ENCODE measurements at places on chromosomes 3 and 15.

GRCh38 chr3:96877510-96877909 lies 63.1 kb downstream of the EPHA6 start:
- DNase-seq: no peak

- DNase-seq: no peak
Measured at GRCh38 chr3:172447611-172448579, at the start of gene GHSR. TSS of gene GHSR (minus strand) at chr3:172448456. CDS start at chr3:172448413, 43 bp downstream.

DNA sequence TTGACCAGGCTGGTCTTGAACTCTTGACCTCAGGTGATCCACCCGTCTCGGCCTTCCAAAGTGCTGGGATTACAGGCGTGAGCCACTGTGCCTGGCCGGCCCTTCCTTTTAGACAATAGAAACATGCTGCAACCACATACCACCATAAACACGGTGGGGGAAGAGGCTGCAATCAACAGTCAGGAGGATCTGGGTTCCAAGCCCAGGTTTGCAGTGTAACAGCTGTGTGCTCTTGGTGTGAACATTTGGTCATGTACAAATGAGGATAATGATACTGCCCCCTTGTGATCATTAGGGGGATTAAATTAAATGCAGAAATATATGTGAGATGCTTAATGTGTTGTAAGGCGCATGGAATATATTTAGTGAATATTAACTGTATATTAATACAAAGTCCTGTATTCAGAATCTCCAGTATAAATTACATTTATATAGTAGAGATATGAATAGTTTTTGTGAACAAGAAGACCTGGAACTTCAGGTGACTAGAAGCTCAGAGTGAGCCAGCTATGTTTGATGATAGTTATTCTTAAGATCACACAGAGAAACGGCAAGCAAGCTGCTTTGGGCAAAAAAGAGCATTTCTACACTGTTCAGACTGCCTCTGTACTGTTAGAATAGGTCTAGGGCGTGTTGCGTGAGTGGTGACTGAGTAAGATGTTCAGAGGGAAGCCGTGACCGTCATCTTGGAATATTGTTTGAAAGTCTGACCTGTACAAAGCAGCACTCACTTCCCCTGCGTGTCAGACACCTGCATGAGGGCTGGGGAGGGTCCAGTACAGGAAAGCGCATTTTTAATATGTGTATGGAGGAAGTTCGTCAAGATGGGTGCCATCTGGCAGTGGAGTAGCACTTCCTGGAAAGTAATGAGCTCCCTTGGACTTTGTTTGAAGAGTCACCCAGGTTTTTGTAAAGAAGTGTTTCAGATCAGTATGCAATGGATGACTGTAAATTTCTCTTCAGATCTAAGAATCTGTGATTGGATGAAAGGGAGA lies 125.8 kb downstream of the PGPEP1L start:
- peak; percentile 62 for DNase-seq

DNA sequence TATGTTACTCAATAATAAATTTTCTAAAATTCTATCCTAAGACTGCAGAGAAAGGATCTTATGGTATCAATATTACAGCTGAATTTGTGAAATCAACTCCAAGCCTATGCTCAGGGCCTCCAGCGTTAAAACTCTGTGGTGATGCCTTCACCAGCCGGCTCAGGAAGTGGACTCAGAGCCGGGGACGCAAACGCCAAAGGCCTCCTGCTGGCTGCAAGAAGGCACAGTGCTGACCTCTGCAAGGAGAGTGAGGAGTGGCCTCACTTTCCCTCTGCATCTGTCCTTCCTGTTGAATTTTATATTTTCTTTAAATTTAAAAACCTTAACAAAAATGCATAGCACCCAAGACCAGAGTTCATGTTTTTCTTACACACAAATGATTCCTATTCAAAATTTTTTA lies 48.5 kb downstream of the HERC2 start:
- DNase-seq: no peak

DNA sequence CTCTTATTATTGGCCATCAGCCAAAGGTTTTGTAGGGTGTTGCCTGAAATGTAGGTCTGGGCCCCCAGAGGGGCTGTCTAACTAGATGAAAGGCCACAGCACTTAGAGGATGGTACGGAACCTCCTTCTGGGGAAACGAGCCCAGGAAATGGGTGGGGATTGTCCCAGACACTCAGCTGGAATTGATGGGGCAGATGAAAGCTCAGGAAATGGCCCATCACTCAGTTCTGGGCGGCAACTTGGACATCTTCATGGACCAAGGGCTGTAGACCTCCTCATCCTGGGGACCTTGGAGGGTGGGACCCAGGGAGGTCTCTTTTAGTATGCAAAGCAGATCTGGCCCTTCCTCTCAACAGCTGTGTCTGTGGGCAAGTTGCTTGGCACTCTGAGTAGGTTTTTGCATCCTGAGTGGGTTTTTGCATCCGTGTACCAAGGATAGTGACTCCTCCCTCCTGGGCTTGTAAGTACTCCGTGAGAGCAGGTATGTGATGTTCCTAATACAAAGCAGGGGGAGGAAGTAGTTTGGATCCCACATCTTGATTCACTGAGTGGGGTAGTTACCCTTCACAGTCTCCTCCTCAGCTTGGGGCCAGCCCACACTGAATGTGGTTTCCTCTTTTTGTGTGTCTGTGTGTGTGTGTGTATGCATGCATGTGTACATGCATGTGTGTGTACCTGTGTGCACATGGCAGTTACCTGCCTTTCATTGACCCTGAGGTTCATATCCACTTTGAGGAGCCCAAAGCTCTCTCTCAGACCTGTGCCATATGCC lies 292.0 kb downstream of the RPLP1 start:
- no peak for DNase-seq

- peak; percentile 94 for DNase-seq
Measured at GRCh38 chr3:8490079-8490552, 11.5 kb upstream of the LMCD1 start.

GRCh38 chr3:53708001-53708621 lies 138.1 kb downstream of the CHDH start:
- DNase-seq: no peak

DNA sequence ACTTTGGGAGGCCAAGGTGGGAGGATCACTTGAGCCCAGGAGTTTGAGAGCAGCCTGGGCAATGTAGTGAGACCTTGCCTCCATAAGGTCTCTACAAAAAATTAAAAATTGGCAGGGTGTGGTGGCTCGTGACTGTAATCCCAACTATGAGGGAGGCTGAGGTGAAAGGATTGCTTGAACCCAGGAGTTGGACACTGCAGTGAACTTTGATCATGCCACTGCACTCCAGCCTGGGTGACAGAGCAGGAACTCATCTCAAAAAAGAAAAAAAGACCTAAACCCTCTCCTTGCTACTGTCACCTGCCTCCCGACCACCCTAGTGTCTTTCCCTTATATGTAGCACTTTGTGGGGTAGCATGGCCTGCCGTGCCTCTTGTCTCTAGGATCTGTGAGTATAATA lies 23.8 kb upstream of the AQP9 start:
- no peak for DNase-seq

GRCh38 chr3:72973786-72974185 lies 22.8 kb upstream of the PPP4R2 start:
- DNase-seq: no peak

DNA sequence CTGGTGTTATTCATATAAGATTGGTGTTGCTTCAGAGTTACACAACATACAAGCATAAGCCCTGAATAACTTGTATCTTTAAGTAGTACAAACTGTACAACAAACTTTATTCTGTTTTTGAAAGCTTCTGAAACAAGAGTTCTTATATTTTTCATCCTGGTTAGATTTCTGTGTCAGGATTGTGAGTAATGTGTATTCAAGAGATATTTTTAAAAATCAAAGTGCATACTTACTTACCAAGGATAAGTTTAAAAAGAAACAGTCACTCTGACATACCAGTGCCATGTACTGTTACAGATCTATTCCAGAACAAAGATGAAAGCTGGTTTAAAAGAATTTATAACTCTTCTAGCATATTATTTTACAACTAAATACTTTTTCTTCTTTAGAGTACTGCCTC lies 755.1 kb downstream of the ZPLD1 start:
- no peak for DNase-seq

DNA sequence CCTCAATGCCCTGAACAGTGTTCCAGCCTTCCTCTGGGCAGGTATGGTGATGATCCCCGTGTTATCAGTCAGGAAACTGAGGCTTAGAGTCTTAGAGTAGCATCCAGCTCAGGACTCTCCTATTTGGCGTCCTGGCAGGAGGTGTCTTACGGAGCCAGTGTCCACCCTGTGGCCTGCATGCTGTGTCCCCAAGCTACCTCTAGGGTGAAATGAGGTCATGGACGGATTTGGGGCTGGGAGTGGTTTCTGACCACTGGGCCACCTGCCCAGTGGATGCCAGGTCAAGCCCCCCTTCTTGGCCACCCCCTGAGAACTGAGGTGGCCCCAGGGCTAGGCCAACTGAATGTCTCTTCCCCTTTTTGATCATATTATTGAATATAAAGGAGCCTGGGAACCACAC lies 27.2 kb upstream of the SLC6A6 start:
- no peak for DNase-seq

DNA sequence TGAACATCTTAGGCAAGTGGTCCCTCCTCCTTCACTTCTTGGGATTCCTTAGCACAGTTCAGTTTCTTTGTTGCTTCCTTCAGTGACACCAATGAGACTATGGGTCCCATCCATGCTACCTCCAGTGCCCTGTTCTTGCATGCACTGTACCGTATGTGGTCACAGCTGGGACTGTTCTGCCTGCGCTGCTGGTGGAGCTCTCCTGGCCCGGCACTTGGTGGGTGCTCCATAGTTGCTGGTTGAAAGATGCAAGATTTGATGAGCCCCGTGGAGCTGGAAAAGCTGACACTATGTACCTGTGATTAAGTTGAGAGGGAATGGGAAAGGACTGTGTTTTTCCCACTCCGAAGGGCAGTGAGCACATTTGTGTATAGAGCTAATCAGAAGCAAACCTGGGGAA lies 397.8 kb downstream of the LRTM1 start:
- DNase-seq: no peak

- DNase-seq: no peak
Measured at GRCh38 chr3:127667119-127667681, 5.6 kb upstream of the ABTB1 start.

GRCh38 chr3:189622629-189623028 lies 8.6 kb upstream of the TP63 start:
- no peak for DNase-seq

- DNase-seq: no peak
Measured at GRCh38 chr3:172476347-172476746, 28.1 kb upstream of the GHSR start.

DNA sequence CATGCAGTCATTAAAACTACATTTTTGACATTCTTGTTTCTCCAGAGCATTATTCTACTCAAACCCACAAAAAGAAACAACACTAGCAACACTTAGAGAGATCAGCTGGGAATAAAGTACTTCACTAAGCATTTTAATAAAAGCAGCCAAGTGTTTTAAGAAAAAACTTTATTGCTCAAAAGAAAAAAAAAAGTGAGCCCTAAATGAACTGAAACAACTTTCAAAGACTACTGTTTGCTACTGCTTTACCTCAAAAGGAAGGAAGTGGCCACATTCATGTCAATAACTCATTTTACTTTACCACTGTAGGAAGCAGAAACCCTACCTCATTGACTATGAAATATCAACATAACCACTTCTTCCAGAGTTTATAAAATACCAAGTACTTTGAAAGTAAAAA lies 91.3 kb downstream of the UACA start:
- DNase-seq: peak; percentile 13

GRCh38 chr15:76333720-76334437 lies 2.7 kb upstream of the ISL2 start:
- peak; percentile 29 for DNase-seq

DNA sequence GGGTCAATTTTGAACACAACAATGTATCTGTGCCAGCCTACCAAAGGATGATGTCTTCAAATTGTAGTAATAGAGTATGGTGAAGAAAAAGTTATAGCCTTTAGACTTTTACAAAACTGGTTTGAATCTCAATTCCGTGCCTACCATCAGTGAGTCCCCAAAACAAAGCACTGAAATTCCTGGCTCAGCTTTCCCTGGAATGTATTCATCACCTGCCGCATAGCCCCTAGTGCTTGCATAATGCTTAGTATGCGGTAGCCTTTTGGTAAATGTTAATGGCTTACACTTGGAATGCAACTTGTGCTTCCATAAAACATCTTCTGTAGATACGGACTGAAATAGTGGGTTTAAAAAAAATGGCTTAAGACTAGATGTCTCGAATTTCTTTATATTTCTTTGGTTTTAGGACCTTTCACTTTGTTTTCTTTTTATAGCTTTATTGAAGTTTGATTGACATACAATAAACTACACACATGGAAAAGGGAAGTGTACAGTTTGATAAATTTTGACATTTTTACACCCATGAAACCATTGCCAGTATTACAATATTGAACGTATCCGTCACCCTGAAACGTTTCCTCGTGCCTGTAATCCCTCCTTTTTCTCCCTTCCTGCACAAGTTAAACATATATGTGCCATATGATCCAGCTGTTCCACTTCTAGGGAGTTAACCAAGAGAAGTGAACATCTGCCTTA lies 12.1 kb downstream of the SACM1L start:
- no peak for DNase-seq

DNA sequence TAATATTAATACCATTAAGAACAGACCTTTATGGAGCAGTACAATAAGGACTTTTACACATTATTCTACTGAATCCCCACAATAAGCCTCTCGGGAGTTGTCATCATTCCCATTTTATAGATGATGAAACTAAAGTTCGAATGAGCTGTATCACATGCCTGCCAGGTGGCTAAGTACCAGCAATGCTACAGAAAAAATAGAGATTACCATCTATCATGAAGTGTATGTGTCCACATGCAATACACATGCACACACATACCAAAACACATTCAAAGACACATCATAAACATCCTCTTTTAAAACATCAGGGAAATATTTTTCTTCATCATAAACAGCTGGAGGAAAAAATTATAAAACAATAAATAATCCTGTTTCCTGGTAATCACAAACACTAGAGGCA lies 136.6 kb downstream of the SUCLG2 start:
- no peak for DNase-seq

DNA sequence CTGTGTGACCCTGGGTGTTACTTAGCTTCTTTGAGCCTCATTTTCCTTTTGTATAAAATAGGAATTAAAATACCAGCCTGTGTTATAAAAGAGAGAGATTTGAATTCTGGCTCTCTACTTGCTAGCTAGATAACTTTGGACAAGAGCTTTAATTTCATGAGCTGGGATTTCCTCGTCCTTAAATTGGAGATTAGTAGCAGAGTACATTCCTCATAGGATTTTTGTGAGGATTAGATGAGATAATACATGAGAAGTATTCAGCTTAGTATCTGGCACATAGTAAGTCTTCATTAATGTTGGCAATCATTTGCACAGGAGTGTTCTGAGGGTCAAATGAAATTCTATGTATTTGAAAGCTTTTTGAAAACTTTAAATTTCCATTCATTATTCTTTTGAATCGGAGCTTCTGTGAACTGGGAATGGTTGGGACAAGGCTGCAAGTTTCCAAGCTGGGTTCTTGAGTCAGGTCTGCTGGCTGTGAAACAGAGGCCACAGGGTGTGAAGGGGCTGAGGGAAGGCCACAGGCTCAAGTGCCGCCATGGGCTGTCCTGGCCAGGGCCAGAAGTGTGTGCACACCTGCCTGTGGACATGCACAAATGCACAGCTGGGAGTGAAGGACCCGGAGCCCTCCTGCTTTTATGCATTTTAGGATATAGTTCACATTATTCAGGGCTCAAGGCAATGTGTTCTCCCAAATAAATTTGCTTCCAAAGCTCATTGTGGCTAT lies 17.2 kb downstream of the ALPK3 start:
- no peak for DNase-seq

Measured in EL (cell line).